Hematopoietic multipotent progenitor cell treated with erythropoietin and hydrocortisone succinate and interleukin-3 and kit ligand, for 4 days (in vitro differentiated cells): ENCODE measurements at places on chromosomes 12 and 14.
A peak's percentile ranks its signal among the peaks of the same experiment; 100 is the strongest.

DNA sequence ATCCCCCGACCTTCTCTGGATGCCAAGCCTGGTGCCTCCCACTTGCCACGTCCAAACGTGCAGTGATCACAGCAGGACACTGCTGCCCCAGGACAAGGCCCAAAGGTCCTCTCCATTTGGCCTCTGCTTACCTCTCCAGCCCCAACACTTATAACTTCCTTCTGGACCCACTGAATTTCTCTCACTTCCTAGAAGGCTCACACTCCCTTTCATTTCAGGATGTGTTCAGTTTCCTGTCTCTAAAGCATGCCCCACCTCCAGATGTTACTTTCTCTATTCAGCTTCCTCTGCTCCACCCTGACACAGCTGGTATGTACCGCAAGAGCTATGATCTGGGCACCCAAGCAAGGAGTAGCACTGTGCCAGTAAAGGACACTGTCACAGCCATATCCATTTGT is 33.0 kb downstream of the CDKL1 start:
- peak; percentile 93 for DNase-seq

DNA sequence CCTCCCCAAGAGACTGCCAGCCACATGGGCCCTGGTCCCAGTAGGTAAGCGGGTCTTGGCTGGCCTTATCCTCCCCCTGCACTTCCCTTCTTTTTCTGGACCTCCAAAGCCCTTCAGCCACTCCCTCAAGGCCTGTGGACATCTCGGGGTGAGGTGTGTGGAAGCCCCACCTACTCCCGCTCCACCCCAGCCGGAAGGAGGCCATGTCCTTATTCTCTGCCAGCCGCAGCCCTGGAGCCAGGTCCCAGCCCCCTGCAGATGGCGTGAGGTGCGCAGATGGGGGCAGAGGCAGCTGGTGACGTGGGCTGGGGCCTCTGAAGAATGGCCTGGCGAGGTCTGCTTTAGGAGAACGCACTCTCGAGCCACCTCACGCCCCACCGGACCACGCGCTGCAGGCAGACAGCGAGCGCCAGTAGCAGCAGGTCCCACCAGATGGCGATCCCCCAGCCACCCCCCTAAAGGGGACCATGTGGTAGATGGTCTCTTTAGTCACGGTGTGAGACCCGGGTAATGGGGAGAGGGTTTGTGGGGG is 167.1 kb downstream of the TSPAN9 start:
- no peak for DNase-seq

- no peak for DNase-seq
Measured at GRCh38 chr14:54350203-54350602, 46.6 kb upstream of the CDKN3 start.

GRCh38 chr12:14068961-14069360 is 87.6 kb upstream of the GRIN2B start:
- no peak for DNase-seq

DNA sequence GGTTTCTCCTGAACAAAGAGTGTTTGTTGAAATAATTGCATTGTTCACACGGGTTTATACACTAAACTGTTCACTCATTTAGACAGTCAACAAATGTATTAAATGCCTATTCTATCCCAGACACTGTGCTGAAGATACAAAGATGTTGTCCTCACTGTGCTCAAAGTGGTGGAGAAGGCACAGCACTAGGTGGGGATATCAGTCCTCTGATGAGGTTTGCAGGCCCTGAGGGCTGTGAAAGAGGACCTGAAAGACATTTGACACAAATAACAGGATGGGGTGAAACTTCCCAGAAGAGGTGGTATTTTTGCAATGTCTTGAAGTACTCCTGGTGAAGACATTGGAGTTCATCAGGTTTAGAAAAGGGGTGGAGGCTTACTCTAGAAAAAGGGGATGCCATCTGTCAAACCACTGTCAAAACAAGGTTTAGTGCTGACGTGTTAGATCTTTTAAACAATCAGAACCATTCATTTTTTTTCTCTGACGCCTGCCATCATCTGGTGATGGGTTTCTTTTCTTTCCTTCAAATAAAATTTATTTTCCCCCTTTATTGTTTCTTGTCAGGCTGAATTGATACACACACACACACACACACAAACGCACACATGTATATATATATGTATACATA is 69.5 kb downstream of the ACSS3 start:
- no peak for DNase-seq

- DNase-seq: no peak
Measured at GRCh38 chr12:48615681-48616080, 45.8 kb upstream of the LALBA start.

DNA sequence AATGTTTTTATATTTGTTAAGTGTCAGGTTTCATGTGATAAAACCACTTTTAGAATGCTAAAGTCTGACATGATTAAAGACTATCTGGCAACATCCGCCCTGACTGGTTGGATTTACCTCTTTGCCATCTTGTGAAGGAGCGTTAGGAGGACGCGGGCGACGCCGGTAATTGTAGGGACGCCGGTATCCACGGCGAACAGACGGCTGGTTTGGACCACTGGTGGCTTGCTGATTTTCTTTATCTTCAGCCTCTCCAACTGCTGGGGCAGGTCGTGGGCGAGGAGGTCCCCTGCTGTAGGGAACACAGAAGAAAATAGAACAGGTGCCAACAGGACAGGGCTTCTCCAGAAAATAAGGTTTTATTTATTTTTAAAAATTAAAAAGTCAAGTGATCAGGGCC is 21.3 kb downstream of the YBX3 start:
- peak; percentile 20 for DNase-seq

GRCh38 chr14:81427348-81428058 is 27.4 kb upstream of the STON2 start:
- DNase-seq: peak; percentile 95

DNA sequence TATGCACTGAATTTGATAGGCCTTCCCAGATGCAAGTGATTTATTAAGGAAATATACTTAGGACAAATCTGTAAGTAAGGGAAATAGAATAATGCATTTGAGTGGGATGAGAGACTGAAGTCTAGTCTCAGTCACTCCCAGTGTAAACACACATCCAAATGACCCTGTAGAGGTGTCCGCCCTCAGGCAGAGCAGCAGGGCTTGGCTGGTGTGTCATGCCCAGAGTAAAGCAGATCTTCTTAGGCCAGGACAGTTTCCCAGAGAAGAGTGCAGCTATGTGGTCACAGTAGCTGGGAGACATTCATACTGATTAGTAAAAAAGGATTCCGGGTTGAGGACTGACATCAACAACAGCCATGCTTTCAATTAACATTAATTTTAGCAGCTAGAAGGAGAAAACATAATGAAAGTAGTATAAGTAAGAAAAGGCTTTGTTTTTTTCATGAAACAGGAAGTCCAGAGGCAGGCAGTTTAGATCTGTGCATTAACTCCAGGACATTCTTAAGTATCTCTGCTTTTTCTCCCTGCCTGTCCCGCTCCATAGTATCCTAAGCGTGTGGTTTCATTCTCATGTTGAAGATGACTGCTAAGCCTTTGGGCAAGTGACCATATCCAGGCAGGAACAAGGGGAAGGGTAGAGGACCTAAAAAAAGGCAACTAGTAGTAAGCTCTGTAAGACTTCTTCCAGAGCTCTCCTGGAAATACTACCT is 35.7 kb downstream of the CNTN1 start:
- DNase-seq: no peak

GRCh38 chr12:47885012-47885501 is 19.7 kb downstream of the VDR start:
- DNase-seq: no peak

GRCh38 chr12:5694759-5695409 is 250.2 kb downstream of the ANO2 start:
- DNase-seq: no peak

- DNase-seq: no peak
Measured at GRCh38 chr12:71069311-71069710, 88.5 kb downstream of the TSPAN8 start.

DNA sequence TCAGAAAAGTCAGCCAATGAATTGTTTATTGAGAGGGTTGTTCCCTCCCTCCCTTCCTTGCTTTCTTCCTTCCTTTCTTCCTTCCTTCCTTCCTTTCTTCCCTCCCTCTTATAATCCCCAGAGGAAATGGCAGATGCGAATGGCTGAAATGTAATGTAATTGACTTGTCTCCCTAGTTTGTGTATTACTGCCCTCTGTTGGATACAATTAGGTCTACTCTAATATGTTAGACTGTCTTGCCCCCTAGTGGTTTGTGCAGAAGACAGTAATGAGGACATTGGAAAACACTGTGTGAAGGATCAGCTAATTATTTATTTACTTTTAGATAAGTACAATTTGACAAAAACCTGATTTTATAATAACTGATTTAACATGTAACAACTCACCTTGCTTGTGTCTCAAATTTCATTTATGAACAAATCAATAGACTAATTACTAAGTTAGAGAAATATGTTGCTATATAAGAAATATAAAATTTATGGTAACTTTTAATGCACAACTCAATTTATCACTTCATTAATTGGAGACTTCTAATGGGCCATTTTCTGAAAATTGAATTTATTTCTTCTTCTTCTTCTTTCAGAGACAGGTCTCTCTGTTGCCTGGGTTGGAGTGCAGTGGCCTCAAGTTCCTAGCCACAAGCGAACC is 229.8 kb upstream of the LRIG3 start:
- peak; percentile 92 for DNase-seq

GRCh38 chr12:113462117-113462774 is 9.4 kb downstream of the LHX5 start:
- DNase-seq: peak; percentile 83
